ENCODE measurements at places on chromosomes 7 and 10.

- DNase-seq = no peak
Observed at GRCh38 chr7:25216837-25217236, 11.4 kb downstream of the NPVF start.

DNA sequence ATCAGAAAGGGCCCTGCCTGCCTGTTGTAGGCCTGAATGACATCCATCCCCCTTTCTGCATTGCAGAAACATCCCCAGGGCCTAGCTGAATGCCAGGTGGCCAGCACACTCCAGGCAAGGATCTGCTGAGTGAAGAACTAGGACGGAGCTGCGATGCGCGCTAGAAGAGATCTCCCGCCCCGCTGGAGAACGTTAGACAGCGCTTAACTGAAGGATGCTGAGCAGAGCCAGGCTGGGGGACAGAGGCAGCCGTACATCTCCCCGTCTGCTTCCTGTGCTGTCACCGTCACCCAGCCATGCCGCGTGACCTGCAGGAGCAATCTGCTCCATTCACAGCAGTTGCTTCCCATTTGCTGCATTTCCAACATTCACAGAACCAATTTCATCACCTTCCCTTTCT lies 73.3 kb downstream of the FAM53B start:
- no peak for DNase-seq

DNA sequence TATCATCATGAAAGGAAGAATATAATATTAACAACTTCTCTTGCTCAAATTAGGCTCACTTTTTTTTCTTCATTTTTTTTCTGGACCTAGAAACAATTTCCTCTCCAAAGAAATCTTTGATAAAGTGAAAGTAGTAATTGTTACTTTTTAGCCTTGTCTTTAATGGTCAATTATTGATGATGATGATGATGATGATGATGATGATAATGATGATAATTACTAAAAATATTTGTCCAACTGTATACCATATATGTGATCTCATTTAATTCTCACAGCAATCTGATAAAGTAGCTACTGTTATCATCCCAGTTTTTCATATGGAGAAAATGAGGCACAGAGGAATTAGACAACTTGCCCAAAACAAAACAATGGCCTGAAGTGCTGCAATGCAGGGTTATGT lies 12.8 kb downstream of the PRKG1 start:
- DNase-seq = no peak

- DNase-seq = no peak
Observed at GRCh38 chr7:27972276-27972675, 208.3 kb downstream of the JAZF1 start.

GRCh38 chr10:44278837-44279324 lies 106.0 kb downstream of the CXCL12 start:
- no peak for DNase-seq

- DNase-seq = no peak
Observed at GRCh38 chr10:69952821-69953221, 99.8 kb upstream of the MACROH2A2 start.

GRCh38 chr10:3772361-3773171 lies 12.4 kb downstream of the KLF6 start:
- DNase-seq = no peak

DNA sequence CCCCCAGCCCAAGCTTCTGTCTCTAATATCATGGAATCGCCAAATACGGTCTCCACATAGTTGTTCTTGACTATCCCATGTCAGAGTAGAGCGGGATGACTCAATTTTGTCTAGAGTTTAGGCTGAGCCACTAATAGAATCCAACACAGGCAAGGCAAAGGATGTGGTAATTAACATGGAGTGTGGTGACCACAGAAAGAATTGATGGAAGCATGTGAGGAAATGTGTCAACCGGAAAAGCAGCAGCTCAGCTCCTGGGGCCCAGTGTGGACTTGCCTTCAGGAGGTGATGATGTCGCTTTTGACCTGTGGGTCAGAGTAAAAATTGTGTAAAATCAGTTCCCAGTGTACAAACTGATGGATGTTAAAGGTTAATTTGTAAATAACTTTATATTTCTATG lies 139.3 kb upstream of the KLF6 start:
- no peak for DNase-seq

DNA sequence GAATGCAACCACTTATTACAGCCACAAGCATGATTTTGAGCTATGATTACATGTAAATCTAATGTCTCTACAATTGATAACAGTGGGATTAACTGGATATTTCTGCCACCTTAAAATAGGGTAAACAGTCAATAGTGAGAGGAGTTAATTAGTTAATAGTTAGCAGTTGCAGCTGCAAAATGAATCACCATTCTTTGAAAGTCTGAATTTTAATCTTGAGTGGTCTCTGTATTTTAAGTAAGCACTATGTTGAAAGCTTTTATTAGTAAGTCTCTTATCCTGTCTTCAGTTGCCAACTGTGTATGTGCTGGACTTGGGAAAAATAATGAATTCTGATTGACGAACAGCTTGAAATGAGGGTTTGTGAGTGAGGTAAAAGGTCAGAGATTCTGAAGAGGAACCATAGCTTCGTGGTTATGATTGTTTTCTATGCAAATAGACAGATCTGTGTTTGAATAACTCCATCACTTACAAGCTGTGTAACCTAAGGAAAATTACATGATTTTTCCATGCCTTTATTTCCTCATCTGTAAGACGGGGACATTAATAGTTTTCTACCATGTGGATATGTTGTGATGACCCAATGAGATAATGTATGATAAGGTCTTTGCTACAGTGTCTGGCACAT lies 75.2 kb downstream of the RNLS start:
- DNase-seq = no peak

GRCh38 chr10:30583778-30584415 lies 45.7 kb downstream of the LYZL2 start:
- DNase-seq = no peak

DNA sequence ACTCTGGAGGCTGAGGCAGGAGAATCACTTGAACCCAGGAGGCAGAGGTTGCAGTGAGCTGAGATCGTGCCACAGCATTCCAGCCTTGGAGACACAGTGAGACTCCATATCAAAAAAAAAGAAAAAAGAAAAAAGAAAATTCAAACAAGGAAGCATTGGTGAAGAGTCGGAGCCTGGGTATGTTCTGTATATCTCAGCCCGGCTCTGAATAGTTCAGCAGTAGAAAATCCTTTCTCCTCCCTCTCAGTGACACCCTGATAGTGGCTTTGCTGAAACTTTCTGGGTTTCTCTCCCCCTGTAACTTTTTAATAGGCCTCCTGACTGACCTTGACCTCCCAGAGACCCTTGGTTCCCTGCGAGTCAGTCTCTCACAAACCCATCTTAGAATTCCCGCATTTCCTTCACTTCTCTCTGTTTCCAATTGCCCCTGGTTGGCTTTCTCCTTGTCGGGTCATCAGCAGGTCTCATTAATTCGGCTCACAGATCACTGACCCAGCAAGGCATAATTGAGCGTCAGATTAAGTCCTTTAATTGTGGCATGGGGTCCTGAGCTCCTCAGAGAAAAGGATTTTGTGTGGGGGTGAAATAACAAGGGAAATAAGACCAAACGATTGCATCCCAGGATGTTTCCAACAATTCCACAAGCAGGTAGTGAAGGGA lies 541.6 kb upstream of the NRP1 start:
- no peak for DNase-seq

DNA sequence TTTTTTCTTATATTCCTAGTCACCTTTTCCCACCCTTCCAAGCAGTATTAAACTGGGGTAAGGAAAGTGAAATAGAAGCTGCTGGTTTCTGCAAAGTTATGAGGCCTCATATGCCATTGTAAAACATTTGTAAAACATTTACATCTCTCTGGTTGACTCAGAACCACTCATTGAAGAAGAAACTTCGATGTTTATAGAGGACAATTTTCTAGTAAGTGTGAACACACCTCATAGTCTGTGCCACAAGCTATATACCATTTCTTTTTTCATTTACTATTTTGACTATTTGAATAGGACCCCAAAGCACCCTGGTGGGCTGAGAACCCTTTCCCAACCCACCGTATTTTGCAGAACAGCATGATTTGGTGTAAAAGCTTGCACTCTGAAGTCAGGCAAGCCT lies 12.9 kb upstream of the ITGB1 start:
- no peak for DNase-seq
